ENCODE measurements at places on chromosomes 16 and 17.

GRCh38 chr16:49489686-49490320, 116.2 kb downstream of the C16orf78 start:
- DNase-seq, result no peak

- DNase-seq, result no peak
Measured at GRCh38 chr17:19645734-19646201, 2.8 kb upstream of the ALDH3A2 start.

- no peak for DNase-seq
Measured at GRCh38 chr17:61555127-61555566, 35.9 kb downstream of the NACA2 start.

DNA sequence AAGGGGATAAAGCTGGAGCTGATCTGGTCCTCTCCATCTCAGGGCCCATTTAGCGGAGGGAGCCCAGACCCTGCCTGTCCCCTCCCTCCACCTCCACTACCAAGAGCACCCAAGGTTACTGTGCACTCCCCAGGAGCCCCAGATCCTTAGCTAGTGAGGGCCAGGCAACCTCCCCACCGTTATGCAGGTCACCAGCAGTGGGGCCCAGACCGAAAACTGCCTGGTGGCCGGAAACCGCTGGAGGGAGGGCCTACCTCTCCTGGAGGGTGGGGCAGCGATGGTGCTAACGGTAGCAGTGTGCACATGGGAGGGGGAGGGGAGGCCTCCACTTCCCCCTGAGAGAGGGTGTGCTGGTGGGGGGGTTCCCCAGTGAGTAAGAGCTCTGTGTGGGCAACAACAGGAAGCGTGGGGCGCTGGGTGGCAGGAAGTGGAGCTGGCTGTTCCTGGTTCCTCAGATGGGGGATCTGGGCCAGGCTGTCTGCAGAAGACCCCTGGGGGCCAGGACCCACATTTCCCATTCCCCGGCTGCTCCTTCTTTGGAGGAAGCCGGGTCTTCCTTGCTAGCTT, 4.4 kb downstream of the FMNL1 start:
- DNase-seq, result no peak

DNA sequence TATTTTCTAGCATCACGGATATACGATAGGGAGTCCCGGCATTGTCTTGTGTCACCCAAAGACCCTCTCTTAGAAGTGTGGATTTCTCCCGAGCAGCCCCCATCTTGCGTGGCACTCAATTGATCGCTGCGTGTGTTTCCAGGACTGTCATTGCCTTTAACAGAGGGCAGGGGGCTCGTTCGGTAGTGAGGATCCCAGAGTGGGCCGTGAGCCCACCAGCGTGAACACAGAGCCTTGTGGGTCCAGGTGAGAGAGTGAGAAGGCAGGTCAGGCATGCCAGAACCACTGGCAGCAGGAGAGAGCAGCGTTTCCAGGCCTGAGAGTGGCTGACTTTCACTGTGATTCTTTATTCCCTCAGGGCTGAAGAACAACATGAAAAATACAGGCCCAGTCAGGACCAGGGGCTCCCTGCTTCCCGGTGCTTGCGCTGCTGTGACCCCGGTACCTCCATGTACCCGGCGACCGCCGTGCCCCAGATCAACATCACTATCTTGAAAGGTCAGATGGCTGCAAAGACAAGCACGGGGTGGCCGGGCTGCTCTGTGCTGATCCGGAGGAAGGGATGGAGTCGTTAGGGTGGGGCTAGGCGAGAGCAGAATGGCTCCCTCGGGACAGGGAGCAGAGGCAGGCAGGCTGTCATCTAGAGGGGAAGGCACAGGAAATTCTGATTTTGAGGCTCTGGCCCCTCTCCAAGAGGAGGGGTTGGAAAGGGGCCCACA, 22.4 kb downstream of the C1QTNF1 start:
- no peak for DNase-seq

Measured in astrocyte of the spinal cord (primary cell).